ENCODE measurements at places on chromosomes 1 and 21. TPM values are rescaled to one million over a fixed set of nuclear protein-coding genes. Genes with fewer than 3 reads are reported as not detected.

S100A11 gene
- total RNA-seq: 476 TPM

UQCRHL gene
- 0.89 TPM for total RNA-seq

RLF gene
- total RNA-seq: 5.9 TPM

HFM1 gene
- 0.34 TPM for total RNA-seq

TAL1 gene
- not detected for total RNA-seq

BCAR3 gene
- 24.5 TPM for total RNA-seq

MAPKAPK2 gene
- 39.5 TPM for total RNA-seq

RSPH1 gene
- total RNA-seq: not detected

PLCH2 gene
- total RNA-seq: under 0.01 TPM

TIE1 gene
- total RNA-seq: 1.2 TPM

LCE3A gene
- total RNA-seq: not detected

CLCA1 gene
- not detected for total RNA-seq

CLDN14 gene
- not detected for total RNA-seq

OSCP1 gene
- 9.8 TPM for total RNA-seq

ELAVL4 gene
- total RNA-seq: not detected

RXRG gene
- total RNA-seq: not detected

Measured in bronchus fibroblast of lung (primary cell).